ENCODE measurements at places on chromosomes 6 and 20. TPM values are rescaled to one million over a fixed set of nuclear protein-coding genes. Genes with fewer than 3 reads are reported as not detected.

POU5F1 gene
- total RNA-seq, result 0.69 TPM

CCND3 gene
- total RNA-seq, result 26.2 TPM

PPP1R14C gene
- total RNA-seq, result 18.3 TPM

CLVS2 gene
- total RNA-seq, result 0.10 TPM

BTN1A1 gene
- not detected for total RNA-seq

DNA sequence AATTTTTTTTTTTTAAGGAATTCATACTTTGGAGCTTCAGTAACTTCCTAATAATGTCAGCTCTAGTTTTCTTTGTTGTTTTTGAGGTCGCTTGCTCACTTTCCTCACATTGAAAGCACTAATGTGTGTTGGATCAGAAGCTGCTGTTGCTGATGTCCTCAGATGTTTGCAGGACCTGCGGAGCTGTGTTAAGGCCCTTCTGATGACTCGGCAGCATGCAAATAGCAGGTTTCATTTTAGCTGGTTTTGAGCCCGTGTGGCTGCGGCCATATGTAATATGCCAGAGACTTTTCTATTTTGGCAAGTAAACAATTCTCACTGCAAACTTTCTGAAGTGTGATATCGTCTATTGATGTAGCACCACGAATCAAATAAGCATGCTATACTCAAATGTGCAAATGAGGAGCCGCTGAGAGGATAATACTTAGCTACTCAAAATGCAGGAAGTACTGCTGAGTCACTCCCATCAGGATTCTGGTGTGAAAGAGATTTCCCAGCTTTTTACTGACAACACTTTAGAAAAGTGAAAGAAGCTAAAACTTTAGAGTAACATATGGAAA lies 187.8 kb downstream of the SASH1 start:
- peak; percentile 71 for DNase-seq

DNA sequence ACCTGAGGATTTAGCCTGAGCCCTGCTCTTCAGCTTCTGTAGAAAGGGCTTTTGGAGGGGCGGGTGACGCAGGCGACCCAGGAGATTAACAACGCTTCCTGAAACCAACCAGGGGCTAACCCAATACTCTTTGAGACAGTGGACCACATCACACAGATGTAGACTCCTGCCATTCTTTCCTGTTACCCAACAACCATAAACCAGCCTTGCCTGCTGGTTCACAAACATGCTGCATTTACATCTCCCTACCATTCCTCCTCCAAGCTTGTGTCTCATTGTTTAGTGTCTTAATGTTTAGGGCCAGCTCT lies 28.3 kb downstream of the PPP1R16B start:
- DNase-seq, result no peak

GRCh38 chr6:122222761-122223160 lies 176.7 kb upstream of the HSF2 start:
- DNase-seq, result no peak

- DNase-seq, result peak; percentile 85
These were observed 124.7 kb upstream of the MARCKS start for GRCh38 chr6:113732384-113732966.

GRCh38 chr6:157134402-157135047 lies 188.8 kb downstream of the TMEM242 start:
- no peak for DNase-seq

GRCh38 chr6:169839898-169840631 lies 88.6 kb downstream of the ERMARD start:
- no peak for DNase-seq

DNA sequence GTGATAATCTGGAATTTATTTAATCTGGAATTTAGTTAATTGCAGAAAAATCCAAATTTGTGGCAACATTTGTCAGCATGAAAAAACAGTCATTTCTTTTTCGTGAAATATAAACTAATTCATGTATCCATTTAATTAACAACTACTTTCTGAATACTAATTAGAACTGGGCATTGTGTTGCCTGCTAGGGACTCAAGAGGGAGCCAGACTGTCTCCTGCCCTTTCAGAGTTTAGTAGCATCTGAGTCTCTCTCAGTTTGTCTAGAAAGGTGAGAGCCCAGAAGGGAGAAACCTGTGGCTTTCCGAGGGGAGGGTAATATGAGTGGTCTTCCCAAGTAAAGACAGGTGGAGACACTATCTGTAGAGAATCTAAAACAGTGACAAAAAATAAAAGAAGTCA lies 210.9 kb upstream of the HDDC2 start:
- DNase-seq, result no peak

DNA sequence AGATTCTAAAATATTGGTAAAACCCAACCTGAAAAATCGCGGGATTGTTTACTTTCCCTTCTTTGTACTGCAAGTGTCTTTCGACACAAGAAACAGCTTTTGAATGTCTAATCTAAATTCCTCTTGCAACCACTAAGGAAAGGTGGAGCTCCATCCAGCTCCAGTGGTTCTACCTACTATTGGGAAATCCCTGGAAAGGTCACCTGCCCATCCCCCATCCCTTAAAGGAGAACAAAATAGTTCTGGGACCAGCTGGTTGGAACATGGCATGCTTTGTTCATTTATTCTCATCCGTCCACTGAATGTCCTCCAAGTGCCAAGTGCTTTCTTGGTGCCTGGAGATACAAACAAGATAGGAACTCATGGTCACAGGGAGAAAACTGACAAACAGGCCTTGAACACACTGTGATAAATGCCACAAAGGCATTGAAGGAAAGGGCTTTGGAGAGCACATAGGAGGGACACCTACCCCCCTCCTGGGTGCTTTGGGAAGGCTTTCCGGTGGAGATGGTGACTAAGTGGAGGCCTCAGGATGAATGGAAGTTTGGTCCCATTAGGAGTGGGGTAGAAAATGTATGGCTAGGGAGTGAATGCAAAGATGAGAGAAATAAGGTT lies 2.3 kb upstream of the CITED2 start:
- no peak for DNase-seq

DNA sequence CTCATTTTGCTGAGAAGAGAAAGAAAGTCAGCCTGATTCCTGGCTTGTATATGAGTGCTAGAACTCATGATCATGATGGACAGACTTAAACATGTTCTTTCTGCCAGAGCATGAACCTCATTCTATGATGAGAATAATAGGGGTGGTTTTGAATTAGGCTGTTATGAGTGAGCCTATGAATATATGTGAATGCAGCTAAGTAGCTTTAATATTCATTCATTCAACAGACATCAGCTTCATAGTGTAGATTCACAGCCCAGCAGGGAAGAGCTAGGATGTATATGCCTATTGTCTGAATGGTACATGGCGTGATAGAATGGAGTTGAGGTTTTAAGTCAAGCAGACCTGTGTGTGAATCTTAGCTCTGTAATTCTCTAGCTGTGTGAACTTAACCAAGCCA lies 573.2 kb downstream of the DHX35 start:
- DNase-seq, result no peak

- DNase-seq, result no peak
These were observed 259.6 kb downstream of the TBC1D7 start for GRCh38 chr6:13068586-13069210.

- no peak for DNase-seq
These were observed 153.5 kb downstream of the EYA4 start for GRCh38 chr6:133394630-133395029.

DNA sequence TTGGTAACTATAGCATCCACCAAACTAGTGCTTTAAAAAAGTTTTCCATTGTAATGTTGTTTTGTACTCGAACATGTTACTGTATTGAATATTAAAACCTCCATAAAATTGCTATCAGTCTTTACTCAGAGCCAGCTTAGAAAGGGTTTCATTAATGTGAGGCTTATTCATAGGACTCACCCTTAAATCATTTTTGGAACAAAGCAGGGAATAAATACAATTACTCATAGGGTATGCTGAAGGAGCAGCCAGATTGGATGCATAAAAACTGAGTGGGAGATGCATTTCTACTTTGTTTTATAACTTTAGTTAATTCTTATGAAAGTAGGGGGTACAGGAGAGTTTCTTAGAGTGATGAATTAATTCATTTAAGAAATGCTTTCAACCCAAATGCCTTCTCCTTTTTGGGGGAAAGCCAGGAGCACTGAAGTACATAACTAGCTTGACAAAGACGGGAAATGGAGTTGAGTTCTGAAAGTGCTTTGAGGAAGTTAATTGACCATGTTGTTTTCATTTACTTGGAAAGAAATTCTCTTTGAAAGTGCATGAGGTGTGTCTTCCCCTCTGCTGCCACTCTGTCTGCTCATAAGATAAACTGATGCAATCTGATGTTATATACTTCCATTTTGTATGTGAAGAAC lies 90.3 kb downstream of the RNF144B start:
- no peak for DNase-seq

DNA sequence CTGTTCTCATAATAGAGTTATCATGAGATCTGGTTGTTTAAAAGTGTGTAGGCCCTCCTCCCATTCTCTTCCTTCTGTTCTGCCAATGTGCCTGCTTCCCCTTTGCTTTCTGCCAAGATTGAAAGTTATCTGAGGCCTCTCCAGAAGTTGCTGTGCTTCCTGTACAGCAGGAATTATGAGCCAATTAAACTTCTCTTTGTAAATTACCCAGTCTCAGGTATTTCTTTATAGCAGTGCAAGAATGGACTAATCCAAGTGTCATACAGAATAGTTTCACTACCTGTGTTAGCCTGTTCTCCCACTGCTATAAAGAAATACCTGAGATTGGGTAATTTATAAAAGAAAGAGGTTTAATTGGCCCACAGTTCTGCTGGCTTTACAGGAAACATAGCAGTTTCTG lies 100.0 kb downstream of the CD24 start:
- DNase-seq, result no peak

DNA sequence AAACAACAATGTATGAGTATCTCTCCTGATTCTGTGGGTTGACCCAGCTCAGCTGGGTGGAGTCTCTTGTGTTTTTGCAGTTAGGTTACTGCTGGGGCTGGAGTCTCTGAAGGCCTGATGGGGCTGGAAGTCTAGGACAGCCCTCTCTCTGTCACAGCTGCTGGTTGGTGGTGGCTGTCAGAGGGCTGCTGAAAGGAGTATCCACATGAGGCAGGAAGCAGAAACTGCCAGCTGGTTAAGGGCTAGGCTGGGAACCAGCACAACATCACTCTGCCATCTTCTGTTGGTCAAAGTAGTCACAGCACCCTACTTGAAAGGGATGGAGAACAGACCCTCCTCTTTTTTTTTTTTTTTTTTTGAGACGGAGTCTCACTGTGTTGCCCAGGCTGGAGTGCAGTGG lies 10.0 kb upstream of the PACSIN1 start:
- no peak for DNase-seq

Data from skin of body (tissue), 3 donors.